IPS-NIHi11 (cell line): ENCODE measurements at places on chromosomes 1 and 21.

- no peak for DNase-seq
Measured at GRCh38 chr1:224804220-224804619, 125.3 kb upstream of the DNAH14 start.

DNA sequence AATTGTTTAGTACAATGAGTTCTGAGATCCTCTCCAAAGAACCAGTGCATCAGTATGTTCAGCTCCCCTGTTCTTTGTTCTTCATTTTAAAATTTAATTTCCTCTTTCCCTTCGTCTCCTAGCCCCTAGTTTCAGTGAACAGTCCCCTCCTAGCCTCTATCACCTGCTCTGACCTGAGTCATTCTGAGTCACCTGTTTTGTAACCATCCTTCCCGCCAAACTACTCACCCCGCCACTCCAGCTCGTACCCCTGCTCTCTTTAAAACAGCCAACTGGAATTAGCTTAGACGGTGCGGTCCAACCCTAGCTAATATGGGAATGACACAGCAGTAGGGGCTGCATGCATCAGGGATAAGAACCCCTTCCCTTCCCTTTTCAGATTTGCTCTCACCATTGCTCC lies 16.8 kb upstream of the ERVH48-1 start:
- no peak for DNase-seq

DNA sequence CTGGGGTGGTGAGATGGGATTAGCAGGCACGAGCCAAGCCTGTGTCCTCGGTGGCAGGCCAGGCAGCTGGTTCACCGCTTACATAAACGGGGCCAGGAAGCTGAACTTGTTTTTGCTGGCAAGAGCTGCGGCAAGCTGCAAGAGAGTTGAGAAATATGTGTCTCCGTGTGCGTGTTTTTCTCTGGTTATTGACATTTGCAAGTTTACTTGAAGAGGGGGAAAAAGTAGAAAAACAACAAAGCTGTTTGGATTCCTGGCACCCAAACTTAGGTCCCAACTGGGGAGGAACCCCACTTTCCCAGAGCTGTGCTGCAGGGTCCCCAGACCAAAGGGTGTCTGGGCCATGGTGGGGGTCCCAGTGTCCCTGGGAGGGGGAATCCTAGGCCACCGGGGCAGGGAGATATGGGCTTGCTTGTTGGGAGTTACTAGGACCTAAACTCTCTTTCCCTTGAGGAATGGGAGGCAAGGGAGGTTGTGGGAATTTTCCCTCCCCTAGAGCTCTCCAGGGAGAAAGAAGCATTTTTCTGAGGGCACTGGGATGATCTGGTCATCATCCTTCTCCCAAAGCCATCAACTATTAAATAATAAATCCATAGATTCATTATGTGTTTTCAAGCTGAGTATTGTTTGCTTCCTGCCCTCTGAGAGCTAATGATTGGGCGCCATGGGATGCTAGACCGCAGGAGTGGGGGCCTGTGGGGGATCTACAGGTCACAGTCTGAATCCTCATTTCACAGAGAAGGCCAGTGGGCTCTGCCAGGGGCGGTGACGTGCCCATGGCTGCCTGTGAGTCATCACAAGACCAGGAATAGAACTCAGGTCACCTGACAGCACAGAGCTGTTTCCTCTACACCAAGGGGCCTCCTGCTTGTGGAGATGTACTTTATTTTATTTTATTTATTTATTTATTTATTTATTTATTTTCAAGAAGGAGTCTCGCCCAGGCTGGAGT lies 14.8 kb downstream of the IL6R start:
- DNase-seq: no peak

DNA sequence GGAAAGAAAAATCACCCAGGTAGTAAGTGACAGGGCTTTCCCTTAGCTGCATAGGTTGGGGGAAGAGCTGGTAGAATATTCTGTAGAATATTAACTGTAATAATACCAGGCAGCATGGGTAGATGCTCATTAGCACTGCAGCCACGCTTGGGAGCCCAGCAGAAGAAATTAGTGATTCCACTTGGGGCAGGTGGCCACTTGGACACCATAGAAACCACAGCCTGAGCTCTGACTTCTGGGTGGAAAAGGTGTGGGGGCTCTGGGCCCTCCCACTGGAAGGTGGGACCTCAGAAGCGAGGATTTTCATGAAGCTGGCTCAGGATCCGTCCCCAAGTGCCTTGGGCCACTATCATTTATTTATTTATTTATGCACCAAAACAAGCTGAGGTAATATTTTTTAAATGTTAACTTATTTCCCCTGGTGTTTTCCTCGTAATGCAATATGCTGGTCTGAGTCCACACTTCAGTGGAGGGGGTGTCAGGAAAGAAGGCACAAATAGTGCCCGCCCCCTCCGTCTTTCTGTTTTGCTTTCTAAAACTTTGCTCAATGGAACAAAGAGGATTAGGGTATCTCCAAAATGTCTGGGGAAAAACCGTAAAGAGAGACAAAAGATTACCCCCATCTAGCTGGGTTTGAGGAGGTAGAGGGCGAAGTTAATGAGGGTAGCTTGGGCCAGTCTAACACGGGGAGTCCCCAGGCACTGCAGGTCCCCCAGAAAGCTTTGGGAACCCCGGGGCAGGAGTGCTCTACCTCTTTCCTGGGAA lies 75.2 kb upstream of the GADD45A start:
- no peak for DNase-seq

GRCh38 chr1:156220226-156220625 lies 7.4 kb downstream of the PMF1 start:
- no peak for DNase-seq

DNA sequence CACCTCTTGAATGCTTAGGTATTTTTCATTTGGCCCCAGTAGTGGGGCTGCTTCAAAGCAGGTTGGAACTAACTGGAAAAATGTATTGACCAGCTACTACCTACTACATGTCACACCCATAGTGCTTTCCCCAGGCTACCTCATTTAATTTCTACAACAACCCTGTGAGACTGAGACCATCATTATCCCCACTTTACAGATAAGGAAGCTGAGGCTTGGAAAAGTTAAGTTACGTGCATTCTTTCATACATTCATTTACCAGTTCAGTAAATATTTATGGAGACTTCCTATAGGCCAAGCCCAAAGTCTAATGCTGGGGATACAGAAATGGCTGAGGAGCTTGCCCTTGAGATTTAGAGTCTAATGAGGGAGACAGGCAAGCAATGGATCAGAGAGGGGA lies 14.5 kb upstream of the PADI3 start:
- no peak for DNase-seq

DNA sequence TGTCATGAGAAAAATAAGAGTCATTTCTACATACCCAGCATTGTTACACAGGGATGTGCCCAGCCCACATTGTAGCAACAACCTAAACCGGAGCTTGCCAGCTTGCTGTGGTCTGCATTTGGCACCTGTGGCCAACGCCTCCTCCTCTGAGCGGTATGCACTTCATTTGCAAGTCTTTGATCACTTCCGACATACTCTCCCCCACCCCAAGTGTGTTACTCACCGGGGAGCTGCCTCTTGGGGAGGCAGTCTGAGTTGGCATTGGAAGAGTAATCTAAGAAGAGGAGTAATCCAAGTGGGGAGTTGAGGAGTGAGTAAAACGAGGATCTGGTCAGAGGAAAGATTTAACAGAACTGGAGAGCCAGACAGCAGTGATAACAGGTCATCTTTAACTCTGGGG lies 3.8 kb downstream of the BCL9 start:
- DNase-seq: peak; percentile 32

DNA sequence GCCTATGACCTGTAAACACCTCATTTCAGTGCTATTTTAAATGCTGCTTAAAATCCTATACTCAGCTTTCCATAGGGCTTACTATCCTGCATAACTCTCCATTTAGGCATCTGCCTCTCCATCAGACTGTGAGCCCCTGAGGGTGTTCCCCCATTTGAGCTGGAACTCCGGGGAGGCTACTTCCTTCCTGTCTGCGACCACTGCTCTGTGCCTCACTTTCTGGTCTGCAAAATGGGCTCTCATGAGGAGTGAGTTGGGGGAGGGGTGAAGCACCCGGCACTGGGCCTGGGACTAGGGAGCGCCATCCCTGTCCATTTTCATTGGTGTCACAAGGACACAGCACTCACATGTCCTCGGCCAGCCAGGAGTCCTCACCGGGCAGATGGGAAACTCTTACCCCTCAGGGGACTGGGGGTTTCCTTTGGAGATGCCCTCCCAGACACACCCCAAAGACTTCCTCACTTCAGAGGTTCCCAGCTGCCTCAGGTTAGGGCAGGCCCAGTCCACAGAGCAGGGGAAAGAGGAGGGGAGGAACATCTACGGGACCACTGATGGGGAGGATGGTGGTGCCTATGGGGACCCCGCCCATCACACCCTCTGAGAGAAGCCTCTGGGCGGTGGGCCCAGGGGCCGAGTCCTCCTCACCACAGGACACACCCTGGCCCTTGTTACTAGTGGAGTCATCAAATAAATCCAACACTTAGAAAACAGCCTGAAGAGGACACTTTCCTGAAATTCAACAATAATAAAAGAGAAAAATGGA lies 134.9 kb downstream of the MATN1 start:
- DNase-seq: no peak

DNA sequence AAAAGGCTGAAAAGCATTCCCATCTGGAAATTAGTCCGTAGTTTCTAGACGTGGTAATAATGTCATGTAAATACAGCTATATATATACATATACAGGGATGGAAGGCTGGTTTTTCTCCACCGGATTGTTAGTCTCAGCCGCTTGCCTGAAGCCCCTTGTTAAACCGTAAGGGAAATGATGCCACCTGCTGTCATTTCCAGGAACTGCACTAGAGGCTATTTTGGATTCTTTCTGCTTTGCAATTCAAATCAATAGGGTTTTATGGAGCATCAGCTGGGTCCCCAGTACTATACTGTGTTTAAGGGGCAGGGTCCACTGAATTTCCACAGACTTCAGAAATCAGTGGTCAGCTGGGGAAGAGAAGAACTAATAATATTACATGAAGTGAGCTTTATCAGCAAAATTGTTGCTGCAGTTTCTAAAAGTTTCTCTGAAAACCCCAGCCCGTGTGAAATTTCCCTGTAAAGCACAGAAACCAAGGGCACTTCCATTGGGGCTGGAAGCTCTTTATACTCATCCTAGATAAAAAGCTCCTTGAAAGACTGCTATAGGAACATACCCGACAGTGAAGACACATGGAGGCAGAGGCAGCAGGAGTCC lies 33.8 kb upstream of the MPZL1 start:
- DNase-seq: peak; percentile 75

- DNase-seq: no peak
Measured at GRCh38 chr1:233320023-233320422, 7.5 kb upstream of the MAP3K21 start.

- DNase-seq: no peak
Measured at GRCh38 chr1:175563236-175563895, 180.0 kb downstream of the TNR start.

GRCh38 chr1:193456811-193457280 lies 270.4 kb upstream of the B3GALT2 start:
- no peak for DNase-seq

DNA sequence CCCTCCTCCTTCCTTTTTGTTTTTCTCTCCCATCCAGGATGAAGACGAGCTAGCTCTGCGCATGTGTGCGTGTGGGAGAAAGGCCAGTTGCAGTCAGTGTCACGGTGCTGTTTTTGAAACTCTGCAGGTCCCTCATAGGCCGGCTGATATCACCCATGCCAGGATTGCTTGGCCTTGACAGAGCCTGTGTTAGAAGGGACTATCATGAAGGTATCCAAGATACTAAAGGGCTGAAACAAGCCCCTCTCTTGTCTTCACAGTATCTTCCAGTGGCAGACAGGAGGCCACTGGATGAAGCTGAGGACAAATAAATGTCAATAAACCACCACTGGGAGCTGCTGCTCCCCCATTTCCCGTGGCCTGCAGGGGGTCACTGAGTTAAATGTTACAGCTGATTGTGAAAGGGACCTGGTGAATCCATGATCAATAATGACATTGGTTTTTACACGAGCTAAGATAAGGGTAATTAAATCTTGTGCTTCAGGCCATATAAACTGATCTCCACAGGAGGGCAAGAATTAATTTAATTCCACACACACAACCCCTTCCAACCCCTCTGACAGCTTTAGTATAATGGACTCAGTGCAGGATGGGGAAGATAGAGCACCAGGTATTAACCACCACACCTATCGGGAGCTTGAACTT lies 64.6 kb upstream of the TARBP1 start:
- no peak for DNase-seq

DNA sequence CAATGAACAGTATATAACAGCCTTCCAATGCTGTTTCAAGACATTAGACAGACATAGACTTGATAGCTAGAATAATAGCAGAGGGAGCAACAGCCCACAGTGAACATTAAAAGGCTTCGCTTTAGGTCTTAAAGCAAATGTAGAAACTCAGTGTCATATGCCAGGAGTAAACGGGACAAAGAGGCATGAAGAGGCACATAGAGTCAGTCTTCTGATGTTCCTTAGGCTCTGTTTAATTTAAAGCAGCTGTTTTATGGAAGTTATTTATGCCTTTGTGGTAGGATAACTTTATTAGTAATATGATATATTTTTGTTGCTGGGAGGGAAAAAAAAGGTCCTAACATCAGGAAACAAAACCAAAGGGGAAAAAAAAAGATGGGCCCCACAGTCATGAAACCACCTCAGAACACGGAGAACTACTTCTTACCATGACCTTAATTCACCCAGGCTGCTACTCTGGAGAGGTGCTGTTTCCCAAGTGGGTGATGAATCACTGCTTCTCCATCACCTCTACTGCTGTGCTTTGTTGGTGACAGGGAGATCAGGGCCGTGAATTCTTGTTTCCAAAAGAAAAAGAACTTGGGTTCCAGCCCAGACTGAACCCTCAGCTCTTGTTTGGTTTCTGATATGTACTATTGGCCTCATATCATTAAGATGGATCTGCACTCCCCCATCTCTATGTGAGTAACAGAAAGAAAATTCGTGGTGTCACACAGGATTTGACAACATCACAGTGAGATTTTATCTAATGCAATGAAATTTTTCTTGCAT lies 616.9 kb downstream of the KIF26B start:
- no peak for DNase-seq

GRCh38 chr1:50135716-50136115 lies 27.0 kb downstream of the ELAVL4 start:
- DNase-seq: no peak

- DNase-seq: no peak
Measured at GRCh38 chr1:200245473-200245872, 164.4 kb downstream of the ZNF281 start.

GRCh38 chr1:94807742-94808491 lies 12.2 kb upstream of the SLC44A3 start:
- DNase-seq: no peak

DNA sequence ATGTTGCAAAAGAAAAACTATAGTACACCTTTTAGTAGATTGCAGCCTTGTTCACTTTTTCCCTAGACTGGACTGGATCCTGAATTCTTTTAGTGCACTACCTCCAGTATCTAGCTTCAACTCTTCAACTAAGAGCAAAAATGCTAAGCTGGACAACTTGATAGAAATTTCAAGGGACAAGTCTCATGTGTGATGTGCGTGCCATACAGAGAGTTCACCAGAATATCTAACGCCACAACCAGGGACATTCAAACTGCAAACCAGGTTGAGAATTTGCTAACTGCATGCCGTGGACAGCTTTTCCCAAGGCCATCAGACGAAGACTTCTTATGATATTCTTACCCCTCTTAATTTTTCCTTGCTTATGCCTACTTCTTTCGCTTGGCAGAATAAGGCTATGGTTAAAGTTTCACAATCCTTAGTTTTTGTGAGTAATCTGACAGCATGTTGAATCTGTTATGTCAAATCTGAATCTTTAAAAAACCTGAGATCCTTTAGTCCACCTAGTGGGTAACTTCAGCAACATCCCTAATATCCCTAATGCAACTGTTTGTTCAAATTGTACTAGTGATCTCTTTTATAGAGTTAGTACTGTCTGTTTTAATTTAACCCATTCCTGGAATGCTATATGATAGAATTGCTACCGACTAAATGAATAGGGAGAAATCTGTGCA lies 66.4 kb downstream of the DDAH1 start:
- no peak for DNase-seq

- DNase-seq: no peak
Measured at GRCh38 chr1:34785231-34785874, 4.3 kb downstream of the GJB3 start.
